Motor neuron (in vitro differentiated cells): ENCODE measurements at places on chromosomes 3 and 15. TPM values are rescaled to one million over a fixed set of nuclear protein-coding genes. Genes with fewer than 3 reads are reported as not detected.

The SLC12A6 gene
- total RNA-seq: 13.4 and 14.2 TPM in 2 replicates

The NME9 gene
- 3.9 and 6.8 TPM in 2 replicates for total RNA-seq

The GOLGA6A gene
- total RNA-seq: 0.31 and 2.2 TPM in 2 replicates

The GPX1 gene
- 201 and 243 TPM in 2 replicates for total RNA-seq

The STRA6 gene
- 7.1 and 9.7 TPM in 2 replicates for total RNA-seq

The KCNMB2 gene
- total RNA-seq: 1.3 and 1.7 TPM in 2 replicates

The TM4SF18 gene
- under 0.01 and 0.31 TPM in 2 replicates for total RNA-seq

The RARRES1 gene
- 0.88 and 1.4 TPM in 2 replicates for total RNA-seq

The CYP11A1 gene
- total RNA-seq: 1.1 and 1.3 TPM in 2 replicates

The ACTRT3 gene
- total RNA-seq: 2.2 and 2.9 TPM in 2 replicates

The GPR27 gene
- total RNA-seq: 12.2 and 12.5 TPM in 2 replicates

The TMEM108 gene
- 0.38 and 0.51 TPM in 2 replicates for total RNA-seq

The KIF9 gene
- total RNA-seq: 3.5 and 5.0 TPM in 2 replicates

The CASR gene
- 0.22 and 1.0 TPM in 2 replicates for total RNA-seq

The ATP13A4 gene
- total RNA-seq: 2.2 and 2.9 TPM in 2 replicates

The ATP10A gene
- total RNA-seq: 3.8 and 4.6 TPM in 2 replicates

The MINAR1 gene
- total RNA-seq: 1.4 and 1.7 TPM in 2 replicates

The MAP1A gene
- total RNA-seq: 31.7 and 32.0 TPM in 2 replicates

The A4GNT gene
- total RNA-seq: 0.16 TPM in 1 of 2 replicates, not detected in the other

The SLC51A gene
- total RNA-seq: 3.1 and 4.1 TPM in 2 replicates
